Mucosa of gallbladder (tissue), 1 donor: ENCODE measurements at places on chromosomes 4 and X. TPM values are rescaled to one million over a fixed set of nuclear protein-coding genes. Genes with fewer than 3 reads are reported as not detected.

Gene EREG
- total RNA-seq: 5.7 TPM

- peak; percentile 10 for DNase-seq
Observed at GRCh38 chrX:68826113-68826980, 2.5 kb upstream of the EFNB1 start.

Gene MAGED4
- 48.7 TPM for total RNA-seq

DNA sequence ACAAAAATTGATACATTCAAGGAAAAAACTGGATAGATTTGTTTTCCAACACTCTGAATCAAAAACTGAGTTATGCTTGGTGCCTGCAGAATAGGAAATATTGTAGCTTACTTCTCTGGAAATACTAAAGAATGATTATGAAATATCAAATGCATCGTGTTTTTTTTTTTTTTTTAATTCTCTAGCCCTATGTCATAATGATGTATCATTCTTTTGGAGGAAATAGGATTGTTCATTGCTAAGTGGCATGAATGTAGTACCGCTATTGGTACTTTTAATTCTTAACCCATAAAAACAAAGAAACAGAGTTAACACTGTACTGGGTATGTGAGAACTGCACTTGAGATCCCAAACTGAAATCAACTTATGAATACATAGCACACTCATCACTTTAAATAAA lies 7.6 kb upstream of the FAM200B start:
- no peak for DNase-seq

DNA sequence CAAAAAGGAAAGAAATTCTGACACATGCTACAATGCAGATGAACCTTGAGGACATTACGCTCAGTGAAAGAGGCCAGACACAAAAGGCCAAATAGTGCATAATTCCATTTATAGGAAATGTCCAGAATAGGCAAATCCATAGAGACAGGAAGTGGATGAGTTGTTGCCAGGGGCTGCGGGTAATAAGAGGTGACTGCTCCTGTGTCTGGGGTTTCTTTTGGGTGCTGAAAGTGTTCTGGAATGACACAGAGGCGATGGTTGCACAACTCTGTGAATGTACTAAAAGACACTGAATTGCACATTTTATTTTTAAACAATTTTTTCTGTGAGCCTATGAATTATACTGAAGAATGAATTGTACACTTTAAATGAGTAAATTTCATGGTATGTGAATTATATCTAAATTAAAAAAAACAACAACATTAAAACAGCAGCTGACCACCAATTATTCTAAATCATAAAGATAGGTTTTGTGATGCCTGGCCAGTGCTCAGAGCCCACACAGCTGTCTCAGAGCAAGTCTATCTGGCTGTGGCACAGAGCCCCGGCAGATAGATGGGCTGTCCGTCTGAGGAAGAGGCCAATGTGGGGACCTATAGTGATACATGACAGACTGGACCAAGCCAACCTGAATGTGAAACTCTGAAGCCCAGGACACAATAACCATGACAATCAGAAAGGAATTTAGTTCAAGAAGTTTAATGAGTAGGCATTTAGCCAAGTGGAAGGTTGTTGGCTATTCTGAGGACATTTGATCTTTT lies 23.5 kb upstream of the IRAK1 start:
- DNase-seq: no peak

Gene CT47B1
- total RNA-seq: not detected

- DNase-seq: no peak
Observed at GRCh38 chr4:128376303-128376702, 88.7 kb upstream of the PGRMC2 start.

DNA sequence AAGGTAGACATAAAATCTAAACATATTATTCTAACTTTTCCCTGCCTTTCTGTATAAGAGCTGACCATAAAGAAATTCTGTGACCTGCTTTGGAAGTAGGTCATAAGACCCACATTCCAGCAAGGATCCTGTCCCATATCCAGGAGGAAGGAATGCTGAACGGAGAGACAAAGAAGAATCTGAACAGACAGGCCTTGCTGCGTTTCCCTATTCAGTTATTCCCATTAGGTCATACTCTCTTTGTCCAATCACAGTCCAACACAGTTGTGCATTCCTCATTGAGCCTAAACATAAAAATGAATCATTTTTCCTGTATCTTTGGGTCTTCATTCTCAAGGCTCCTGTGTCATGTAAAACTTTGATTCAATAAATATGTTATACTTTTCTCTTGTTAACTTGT lies 287.6 kb upstream of the TAPT1 start:
- DNase-seq: no peak

DNA sequence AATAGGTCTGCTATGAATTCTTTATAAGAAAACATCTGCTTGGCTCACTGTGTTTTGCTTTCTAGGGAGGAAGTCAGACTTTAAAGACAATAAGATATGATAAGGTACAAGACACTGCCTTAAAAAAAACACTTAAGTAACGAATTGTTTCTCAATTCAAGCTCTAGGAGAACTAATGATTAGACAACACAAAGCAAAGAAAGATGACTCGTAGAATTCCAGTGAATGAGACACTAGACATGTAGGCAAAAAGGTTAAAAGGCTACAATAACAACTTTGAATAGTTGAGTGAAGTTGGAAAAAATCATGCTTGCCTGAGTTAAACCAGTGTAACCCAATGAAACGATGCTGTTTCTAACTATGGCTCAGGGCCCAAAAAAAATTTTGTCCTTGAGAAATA lies 344.4 kb upstream of the ACTRT1 start:
- DNase-seq: no peak

DNA sequence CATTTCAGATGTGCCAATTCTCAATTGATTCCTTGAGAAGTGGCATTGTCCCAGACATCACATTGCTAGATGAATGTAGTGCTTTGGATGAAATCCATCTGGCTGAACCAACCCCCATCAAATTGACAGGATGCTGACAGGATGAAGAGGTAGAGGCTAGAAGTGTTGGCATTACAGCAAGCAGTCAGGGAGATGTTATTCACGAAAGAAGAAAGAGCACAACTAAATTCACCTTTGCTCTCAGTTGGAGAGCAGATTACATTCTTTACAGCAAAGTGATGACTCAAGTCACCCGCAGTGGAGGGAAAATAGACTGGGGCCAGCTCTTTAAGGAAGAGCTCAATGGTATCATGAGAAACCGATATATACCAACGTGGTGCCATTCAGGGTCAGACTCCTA lies 259.6 kb downstream of the C4orf33 start:
- DNase-seq: peak; percentile 49

GRCh38 chr4:136650541-136651277 lies 881.6 kb downstream of the PCDH18 start:
- DNase-seq: peak; percentile 70

DNA sequence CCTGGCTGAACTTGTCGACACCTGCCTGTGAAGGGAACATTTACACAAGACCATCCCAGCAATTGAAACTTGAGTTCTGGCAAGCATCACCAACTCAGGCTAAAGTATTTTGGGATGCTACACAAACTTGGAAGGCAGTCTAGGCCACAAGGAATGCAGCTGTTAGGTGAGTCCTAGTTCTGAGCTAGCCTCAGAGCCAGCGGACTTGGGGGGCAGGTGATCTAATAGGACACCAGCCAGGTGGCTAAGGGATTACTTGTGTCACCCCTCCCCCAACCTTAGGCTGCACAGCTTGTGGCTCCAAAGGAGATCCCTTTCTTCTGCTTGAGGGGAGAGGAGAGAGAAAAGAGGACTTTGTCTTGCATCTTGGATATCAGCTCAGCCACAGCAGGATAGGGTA lies 62.3 kb upstream of the DKK2 start:
- DNase-seq: no peak

DNA sequence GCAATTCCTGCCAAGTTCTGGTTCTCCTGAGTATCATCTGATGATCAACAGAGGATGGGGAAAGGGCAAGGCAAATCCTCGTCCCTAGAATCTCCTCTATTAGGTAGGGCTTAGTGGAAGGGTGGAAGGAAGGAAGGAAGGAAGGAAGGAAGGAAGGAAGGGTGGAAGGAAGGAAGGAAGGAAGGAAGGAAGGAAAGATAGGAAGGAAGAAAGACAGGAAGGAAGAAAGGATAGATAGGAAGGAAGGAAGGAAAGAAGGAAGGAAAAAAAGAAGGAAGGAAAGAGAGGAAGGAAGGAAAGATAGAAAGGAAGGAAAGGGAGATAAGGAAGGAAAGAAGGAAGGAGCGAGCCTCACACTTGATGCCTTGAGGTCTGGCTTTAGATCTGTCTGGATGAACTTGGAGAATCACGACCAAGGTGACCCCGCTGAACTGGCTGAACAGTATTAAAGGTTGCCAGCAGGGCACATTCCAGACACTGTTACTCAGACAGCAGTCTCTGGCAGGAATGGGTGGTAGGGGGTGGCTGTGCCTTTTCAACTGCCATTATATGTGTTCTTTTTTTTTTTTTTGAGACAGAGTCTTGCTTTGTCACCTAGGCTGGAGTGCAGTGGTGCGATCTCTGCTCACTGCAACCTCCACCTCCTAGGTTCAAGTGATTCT lies 57.1 kb downstream of the MAP7D2 start:
- DNase-seq: no peak

Gene REPS2
- total RNA-seq: 17.9 TPM

DNA sequence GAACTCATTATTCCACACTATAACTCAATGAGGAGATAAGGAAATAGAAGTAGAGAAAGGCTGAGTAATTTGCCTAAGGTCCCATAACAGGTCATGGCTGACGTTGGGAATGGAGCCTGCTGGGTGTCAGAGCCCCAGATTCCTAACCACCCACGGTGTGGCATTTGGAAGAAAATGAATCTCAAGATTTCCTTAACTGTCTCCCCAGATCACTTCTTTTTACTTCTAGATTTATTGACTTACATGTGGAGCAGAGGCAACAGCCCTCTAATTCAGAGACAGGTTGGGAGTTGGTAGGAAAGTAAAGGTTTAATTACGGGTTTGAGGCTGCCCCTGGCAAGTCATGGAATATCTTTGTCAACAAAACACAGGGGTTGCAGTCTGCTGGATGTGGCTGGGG lies 134.0 kb downstream of the ARHGAP10 start:
- DNase-seq: no peak

- no peak for DNase-seq
Observed at GRCh38 chr4:98617358-98618047, 40.9 kb downstream of the TSPAN5 start.

- no peak for DNase-seq
Observed at GRCh38 chr4:83046693-83047473, 11.9 kb downstream of the COPS4 start.

Gene RGS12
- 47.1 TPM for total RNA-seq

- peak; percentile 35 for DNase-seq
Observed at GRCh38 chrX:128020701-128021100, 31.5 kb downstream of the ACTRT1 start.

GRCh38 chr4:155270671-155271070 lies 62.2 kb downstream of the NPY2R start:
- DNase-seq: no peak

Gene NLGN3
- total RNA-seq: 2.5 TPM

DNA sequence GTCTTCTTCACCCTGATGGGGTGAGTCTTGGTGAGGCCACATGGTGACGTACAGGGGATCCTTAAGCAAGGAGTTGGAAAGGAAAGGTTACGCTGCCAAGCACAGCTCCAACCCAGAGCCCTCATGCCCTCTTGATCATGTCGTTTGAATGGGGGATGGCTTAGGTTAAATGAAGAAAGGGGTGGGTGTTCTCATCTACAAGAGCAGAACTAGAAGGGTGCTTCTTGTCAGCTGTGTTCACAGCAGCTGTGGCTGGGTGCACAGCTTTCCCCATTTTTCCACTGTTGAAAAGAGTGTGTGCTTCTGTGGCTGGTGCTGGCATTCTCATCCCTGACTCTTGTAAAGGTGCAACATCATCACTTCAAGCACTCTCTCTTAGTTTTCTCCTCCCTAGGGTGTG lies 15.5 kb upstream of the SCRG1 start:
- DNase-seq: no peak

DNA sequence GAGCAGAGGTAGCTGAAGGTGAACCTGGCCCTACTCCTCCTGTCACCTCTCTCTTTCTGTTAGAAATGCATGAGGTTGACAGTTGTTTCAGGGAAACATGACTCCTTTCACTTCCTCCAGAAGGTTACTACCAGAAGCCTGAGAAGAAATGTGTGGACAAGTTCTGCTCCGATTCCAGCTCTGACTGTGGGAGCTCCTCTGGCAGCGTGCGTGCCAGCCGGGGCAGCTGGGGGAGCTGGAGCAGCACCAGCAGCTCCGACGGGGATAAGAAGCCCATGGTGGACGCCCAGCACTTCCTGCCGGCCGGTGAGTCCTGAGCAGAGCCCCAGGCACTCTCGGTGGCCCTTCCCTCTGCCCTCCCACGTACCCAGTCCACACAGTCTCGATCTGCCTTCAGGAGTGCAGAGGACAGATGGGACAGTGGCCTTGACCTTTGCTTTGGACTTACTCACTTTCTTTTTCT lies 61.3 kb upstream of the TLR2 start:
- no peak for DNase-seq

- no peak for DNase-seq
Observed at GRCh38 chr4:98643755-98644154, 14.7 kb downstream of the TSPAN5 start.

Gene WDR13
- 156 TPM for total RNA-seq

Gene GIMD1
- total RNA-seq: 34.1 TPM

DNA sequence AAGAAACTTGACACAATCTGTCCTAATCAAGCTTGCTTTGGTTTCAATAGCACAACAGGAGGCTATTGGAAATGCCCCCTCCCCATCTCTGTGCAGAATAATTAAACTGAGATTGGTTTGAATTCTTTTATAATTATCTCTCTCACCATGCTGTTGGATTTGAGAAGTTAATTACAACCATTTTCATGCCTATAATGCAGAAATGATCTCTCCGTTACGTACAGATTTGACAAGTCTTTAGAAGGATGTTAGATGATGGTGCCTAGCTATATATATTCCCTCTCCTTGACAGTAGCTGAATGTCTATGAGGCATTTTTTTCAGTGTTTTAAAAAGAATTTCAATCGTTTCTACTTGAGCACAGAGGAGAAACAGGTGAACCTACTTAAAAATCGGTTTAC lies 488.4 kb upstream of the TECRL start:
- DNase-seq: no peak

DNA sequence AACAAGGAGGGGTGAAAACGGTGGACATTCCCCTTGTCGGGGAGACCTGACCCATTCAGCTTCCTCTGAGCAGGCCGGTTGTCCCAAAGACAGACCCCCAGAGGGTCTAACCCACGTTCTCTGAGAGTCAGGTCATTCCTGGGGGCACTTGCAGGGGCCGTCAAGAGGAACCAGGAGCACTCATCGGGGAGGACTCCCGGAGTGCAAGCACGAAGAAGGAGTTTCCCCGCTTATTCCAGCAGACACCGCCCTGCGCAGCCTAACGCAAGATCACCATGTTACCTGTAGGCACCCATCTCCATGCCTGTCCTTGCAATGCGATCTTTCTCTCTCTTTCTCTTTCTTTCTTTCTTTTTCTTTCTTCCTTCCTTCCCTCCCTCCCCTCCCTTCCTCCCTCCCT lies 154.2 kb downstream of the SHOX start:
- DNase-seq: no peak
